Germinal center (tissue), 1 donor: ENCODE measurements at places on chromosomes 3 and 15.
A peak's percentile ranks its signal among the peaks of the same experiment; 100 is the strongest.

GRCh38 chr3:33218446-33219174, at the start of gene SUSD5:
Gene SUSD5 (minus strand): TSS chr3:33218810. CDS start chr3:33218797, 13 bp downstream.
- DNase-seq, result peak; percentile 23

- no peak for DNase-seq
Observed at GRCh38 chr3:15630646-15631350, 29.3 kb downstream of the BTD start.

DNA sequence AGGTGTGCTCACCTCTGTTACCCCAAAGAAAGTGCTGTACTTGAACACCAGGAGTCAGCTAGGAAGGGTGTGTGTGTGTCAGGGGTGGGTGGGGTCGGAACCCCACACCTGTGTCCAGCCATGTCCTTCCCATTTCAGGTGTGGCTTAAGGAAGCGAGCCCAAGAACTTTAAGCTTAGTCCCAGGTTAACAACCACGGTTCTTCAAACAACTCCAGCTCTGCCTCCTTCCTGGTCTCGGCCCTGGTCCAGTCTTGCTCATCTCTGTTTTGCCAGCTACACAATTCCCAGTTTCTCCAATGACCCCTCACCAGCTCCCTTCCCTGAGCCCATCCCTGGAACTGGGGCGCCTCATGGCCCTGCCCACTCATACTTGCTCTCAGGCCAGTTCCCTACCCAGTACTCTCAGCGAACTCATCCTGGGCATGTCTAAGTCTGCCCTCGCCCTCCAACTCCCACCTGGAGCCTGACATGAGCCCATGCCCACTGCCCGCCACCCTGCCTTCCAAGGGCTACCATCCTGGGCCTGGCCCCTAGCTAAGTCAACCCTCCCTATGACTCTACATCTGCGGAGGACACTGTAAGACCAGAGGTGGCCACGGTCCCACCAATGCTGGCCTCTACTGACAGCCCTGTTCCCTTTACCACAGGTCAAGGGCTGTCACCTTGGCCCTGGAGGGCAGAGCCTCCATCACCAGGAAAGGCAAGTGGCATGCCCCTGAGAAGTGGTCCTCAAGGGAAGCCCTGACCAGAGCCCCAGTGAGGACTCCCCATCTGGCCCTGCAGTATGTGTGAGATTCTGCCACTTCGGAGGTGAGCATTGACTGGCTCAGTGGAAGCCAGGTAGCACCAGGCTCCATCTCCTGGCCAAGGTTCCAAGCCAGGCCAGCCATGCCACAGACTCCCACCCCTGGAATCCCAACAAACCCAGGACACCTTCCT, 9.2 kb downstream of the POC1A start:
- DNase-seq, result no peak

DNA sequence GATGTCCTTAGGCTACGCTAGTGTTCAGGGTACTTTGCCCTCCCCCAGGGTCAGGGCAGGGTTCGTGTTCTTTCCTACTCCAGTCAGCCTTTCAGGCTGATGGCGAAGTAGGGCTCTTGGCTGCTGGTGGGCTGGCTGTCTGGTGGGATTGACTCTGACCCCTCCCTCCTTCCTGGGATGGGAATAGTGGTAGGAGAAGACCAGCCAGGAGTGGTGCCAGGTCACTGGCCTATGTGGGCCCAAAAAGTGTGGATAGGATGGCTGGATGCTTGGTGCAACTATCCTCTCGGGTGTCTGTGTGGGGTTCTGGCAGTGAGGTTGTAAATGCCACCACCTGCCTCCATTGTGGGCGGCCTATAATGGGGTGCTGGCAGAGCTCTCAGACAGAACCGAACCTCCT, 20.4 kb upstream of the EXOG start:
- DNase-seq, result no peak

DNA sequence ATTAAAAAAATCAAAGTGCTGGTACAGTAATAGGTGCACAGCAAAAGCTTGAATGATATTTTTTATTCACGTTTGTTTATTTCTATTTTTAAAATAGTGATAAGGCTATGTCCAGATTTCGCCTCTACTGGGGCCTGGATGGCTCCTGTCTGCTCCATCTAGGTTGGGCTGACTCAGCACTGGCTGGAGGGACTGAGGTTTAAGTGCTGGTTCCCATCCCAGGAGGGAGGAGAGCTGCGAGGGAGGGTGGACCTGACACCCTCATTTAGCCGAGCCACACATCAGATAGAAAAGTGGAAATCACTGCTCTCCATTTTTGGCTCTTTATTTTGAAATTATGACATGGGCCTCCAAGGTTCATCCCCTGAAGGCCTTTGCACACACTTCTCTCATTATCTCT, 95.4 kb upstream of the AGBL1 start:
- no peak for DNase-seq

DNA sequence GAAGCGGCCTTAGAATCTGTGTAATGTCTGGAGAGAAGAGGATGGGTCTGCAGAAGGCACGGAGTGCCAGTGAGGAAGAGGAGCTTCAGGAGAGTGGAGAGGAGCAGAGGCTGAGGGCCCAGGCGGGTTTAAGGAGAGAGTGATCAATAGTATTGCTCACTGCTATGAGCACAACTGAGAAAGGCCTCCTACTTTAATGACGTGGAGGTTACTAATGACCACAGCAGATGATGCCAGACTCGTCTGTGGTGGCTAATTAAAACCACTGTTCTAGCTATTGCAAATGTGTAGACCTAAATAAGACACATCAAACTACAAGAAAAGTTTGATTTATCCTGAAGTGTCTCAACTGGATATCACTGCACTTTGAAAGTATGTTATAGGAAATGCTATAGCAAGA, 33.2 kb downstream of the MTMR10 start:
- DNase-seq, result no peak

DNA sequence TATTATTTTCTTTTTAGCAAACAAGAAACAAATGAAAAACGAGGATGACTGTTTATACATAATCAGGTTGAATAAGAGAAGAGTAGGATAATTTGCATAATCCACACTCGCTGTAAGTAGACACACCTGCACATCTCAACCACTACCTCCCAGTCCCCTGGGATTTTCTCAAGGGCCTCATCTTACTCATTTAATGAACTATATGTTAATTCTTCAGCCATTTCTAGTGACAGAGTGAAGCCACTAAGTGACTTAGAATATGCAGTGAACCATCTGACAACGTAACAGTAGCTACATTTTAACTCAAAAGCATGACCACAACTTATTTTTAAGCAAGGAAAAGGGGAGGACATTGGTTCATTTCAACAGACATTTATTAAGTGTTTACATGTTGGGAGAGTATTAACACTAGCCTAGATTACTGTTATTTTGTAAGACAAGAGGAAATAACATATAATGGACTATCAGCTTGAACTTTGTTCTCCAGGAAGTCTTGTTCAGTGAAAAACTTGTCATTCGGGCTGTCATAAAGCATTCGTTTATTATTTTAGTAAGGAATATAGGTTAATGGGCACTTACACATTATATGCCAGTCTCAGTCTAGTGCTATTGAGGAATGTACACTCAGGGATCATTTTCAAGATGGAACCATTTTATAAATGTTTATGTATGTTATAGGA, 173.0 kb upstream of the ROBO2 start:
- DNase-seq, result no peak

- DNase-seq, result peak; percentile 52
Observed at GRCh38 chr3:195040094-195040493, 230.9 kb downstream of the XXYLT1 start.

DNA sequence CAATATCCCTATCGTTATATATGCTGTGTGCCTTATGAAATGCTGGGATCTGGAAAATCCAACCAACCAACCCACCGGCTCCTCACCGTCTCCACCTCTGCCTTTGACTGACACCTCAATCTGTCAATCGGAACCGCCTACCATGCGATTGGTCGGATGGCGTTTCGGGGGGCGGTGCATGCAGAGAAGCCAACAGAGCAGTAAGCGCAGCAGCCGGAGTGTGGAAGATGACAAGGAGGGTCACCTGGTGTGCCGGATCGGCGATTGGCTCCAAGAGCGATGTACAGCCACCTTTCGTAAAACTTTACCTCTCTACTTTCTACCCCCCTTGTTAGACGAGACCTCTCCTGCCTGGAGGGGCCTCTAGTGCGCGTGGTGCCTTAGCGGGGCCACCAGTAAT, 6.3 kb downstream of the CLK3 start:
- no peak for DNase-seq

DNA sequence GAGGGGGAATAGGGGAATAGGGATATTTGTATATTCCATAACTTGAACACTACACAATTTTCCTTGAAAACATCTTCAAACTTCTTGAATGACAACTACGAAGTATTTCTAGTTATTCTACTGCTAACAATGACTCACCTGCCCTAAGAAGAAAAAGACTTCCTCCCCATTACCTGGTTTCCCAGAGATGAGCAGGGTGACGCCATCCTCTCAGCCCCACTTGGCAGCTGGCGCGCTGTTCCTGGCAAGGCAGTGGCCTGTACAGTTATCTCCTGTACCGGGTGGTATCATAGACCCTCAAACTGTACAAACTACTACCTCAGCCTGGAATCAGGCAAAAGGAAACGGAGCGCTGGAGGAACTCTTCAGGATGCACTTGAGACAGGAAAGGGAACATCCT, 10.4 kb downstream of the WDR82 start:
- DNase-seq, result no peak

- DNase-seq, result peak; percentile 10
Observed at GRCh38 chr15:57861034-57861638, 154.6 kb downstream of the POLR2M start.
